ENCODE measurements at places on chromosomes 11 and 22.

DNA sequence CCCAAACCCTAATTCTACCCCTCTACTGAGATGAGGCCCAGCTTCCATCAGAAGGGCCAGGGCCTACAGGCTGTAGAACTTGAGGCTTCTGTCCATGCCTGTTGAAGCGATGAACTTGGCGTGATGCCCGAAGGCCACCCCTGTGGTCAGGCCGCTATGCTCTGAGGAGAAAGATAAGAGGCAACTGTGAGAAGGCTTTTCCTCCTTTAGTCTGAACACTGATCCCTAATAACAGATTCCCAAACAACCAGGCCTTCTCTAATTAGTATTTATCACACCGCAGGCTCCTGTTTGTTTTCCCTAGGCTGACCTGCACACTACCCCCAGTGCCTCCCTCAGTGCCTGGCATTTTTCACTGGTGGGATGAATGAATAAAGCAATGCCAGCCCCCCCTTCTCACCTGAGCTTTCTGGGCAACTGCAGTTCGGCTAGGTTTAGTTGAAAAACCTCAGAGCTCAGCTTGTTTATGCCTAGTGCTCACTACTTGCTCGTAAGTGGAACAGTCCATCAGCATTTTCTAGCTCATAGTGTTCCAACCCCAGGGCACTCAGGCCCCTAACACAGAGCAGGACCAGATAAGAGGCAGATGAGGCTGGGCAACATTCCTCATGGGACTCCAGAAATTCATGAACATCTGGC lies 15.2 kb downstream of the PRPF19 start:
- DNase-seq: no peak

- DNase-seq: peak; percentile 64
Measured at GRCh38 chr22:21947040-21948014, 5.3 kb downstream of the PPM1F start.

DNA sequence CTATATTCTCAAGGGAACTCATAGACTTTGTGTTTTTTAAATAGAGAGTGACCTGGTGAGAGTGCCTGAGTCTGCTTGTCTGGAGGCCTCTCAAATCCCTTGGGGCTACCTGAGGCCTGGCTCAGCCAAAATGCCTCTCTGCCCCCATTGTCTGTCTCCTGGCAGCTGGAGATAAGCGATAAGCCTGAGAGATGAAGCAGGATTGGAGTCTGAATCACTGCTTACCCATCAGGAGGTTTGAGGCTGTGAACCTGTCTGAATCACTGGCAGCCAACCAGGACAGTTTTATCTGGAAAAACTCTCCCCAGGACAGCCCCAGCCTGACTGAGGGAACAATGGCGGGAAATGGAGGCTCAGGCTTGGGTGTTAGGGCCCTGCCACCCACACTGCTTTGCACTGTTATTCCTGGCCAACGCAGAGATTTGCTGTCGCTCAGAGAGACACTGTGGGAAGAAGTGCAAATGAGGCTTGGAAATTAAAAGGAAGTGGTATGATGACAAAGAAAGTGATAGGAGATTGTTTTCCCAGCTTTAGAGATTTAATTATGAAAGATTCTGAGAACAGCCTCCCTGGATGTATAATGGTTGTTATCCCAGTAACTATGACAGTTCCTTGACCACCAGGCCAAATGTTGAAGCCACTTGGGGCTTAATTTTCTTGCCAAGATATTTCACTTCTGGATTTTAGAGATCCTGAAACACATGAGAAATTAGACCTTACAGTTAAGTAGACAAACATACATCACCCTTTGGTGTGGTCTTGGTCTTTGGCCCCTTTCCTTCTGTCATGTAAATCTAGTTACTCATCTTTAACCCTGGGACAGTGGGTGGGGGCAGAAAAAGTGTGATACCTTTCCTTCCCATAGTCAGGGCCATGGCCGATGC lies 102.1 kb downstream of the RASSF10 start:
- DNase-seq: no peak

DNA sequence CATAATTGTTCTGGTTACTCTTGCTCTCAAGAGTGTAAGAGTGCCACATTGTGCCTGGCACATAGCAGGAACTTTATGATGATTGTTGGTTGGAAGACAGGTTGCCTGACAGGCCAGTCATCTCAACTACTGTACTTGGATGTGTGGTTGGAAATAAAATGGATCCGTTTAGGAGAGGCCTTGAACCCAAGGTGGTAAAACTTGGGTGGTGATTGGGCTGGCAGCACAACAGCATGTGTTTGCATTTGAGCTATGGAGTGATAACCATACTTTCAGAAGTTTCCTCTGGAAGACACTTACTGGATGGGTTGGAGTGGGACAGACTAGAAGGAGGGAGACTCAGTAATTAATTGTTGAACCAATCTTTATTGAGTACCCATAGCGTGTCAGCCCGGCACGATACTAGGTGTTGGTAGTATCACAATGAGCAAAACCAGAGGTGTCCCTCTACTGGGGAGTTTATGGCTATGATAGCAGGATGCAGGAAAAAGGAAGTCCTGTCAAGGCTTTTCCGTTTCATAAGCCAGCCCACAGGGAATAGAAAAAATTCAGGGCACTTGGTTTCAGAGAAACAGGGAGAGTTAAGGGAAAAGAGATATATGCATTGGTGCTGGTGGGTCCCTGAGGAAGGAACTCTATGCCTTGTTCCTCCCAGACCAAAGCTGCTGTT lies 3.1 kb upstream of the TMEM109 start:
- no peak for DNase-seq

GRCh38 chr11:130516554-130517505 lies 68.4 kb downstream of the ADAMTS15 start:
- no peak for DNase-seq

DNA sequence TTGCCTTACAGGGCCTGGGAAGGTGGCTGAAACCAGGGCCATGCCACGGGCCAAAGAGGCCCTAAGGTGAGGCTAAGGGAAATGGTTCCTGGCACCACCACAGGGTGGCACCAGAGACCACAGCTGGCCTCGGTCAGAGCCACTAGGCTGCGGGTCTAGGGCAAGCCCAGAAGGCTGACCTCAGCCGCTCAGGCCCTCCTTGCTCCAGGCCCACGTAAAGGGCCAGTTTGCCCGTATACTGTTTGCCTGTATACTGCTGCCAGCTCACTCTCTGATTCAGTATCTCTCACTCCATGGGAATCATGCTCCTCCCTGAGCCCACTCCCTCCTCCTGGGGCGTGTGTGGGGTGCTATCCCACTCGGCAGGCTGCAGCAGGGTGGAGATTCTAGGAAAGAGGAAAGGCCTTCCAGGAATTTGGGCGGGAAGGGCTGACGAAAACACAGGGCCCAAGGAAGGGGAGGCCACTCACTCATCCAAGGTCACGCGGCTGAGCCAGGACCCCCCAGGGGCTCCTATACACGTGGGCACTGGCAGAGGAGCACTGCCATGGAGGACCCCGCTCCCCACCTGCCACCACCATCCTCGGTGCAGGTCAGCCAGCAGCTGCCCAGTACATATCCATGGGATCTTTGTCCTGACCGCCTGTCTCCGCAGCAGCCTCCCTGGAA lies 62.4 kb downstream of the NECTIN1 start:
- peak; percentile 92 for DNase-seq

DNA sequence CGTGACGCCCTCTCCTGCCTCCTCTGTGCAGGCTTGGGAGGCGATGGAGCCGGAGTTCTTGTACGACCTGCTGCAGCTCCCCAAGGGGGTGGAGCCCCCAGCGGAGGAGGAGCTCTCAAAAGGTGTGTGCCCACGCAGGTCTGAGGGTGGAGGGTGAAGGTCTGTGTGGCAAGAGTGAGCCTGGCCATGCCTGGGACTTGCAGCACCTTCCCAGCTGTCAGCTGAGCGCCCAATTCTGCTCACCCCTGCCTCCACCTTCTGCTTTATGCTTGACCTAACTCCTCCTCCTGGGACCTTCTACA lies 2.5 kb downstream of the PARVG start:
- peak; percentile 83 for DNase-seq

DNA sequence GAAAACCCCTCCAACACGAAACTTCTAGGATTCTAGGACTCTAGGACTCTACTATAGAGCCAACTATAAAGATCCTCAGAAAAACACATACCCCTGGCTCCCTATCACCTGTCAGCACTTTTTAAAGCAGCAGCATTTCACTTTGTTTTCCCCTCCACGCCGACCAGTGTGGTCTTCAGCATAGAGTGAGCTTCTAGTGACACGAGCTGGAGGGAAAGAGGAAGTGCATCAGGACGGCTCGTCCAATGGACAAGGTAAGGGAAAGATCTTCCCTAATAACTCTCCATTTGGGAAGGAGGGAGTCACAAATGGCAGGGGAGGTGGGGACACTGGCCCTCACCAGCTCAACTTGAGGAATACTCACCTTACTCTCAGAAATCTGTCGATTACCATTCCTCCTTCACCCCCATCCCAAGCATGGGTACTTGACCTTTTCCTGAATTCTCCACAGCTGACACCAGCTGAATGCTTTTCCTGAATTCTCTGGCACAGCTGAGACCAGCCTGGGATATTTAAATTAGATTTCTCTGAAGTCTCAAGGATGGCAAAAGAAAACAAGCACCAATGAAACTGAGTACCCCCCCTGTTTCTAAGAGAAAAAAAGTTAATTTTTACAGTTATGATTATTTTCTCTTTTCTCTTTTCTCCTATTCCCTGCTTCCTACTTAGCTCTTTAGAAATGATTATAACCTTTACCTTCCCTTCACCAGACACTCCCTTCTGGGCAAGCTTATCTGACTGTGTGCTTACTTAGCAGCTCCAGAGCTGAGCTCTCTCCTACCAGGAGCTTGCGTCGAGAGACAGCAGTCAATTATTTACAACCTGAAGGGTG lies 33.3 kb upstream of the NNMT start:
- no peak for DNase-seq

GRCh38 chr11:102610200-102610599 lies 14.9 kb downstream of the MMP20 start:
- DNase-seq: no peak

- DNase-seq: no peak
Measured at GRCh38 chr11:117002639-117003299, 95.5 kb downstream of the SIK3 start.

- DNase-seq: peak; percentile 87
Measured at GRCh38 chr11:64874308-64875240, 3.8 kb downstream of the EHD1 start.

- no peak for DNase-seq
Measured at GRCh38 chr11:70139785-70140410, 61.8 kb downstream of the ANO1 start.

DNA sequence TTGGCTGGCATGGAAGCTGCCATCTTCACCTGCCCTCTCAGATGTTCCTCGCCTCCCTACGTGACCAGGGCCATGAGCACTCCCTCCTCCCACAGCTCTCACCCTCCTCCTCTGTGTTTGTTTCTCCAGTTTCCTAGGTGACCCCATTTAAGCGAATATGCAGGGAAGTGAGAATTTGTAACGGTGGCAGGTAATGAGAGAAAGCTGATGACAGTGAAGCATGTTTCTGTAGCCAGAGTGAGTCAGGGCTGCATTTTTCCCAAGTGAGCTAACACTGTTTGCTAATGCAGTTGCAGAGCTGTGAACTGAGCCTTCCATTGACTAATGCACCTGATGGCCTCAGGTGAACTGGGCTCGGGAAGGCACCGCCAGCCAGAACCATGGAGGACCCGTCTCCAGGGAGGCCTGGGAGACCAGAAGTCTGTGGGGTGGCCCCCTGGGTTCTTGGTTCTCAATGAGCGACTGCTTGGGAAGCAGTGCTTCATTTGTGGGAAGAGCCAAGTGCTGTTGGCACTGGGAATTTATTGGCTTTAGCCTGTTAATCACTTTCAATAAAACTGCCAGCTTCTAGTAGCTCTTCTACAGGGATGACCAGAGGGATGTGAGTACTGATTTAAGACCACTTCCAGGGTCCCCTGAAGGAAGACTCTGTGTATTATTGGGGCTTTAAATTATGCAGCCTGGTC lies 64.5 kb downstream of the BARX2 start:
- no peak for DNase-seq

GRCh38 chr11:64241491-64242374 lies 838 bp downstream of the FKBP2 start:
- DNase-seq: no peak

DNA sequence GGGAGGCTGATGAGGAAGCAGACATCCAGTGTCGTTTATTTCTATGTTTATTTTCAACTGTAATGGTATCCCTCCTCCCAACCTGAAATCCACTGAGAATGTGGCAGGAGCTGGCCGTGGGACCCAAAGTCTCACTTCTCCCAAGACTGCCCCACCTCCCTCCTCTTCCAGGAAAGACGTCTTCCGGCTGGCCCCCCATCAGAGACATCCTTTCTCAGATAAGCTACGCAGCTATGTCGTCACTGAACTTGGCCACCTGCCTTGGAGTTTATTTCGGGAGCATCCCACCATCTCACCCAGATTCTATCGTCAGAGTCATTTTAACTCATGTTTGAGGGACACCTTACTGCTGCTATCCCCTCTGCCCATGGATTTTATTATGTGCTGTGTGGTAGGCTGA lies 13.9 kb downstream of the TMEM184B start:
- DNase-seq: no peak

GRCh38 chr11:124892146-124892545 lies 5.5 kb downstream of the ROBO4 start:
- DNase-seq: no peak

- no peak for DNase-seq
Measured at GRCh38 chr11:33907421-33907820, 15.5 kb upstream of the LMO2 start.

- DNase-seq: peak; percentile 63
Measured at GRCh38 chr22:20423906-20424551, 13.6 kb downstream of the SCARF2 start.

GRCh38 chr22:23574877-23575276 lies 5.2 kb downstream of the IGLL1 start:
- DNase-seq: peak; percentile 46

- DNase-seq: no peak
Measured at GRCh38 chr22:37054600-37055365, 3.2 kb downstream of the KCTD17 start.

DNA sequence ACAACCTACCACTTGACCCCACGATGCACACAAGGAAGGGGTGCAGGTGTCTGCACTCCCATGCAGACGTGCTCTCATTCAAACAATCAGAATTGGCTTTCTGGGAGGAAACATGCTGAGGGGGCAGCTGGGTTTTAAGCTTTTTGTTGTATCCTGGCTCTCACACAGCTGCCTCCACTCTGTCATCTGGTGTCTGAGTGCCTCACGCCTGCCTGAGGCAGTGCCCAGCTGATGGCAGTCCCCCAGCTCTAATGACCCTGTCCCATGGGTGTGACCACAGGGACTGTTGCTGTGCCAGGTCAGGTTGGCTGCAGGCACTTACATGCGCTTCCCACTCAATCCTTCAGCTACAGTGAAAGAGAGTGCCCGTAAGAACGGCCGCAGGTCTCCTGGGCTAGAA lies 53.7 kb downstream of the ARFGAP3 start:
- no peak for DNase-seq

GRCh38 chr11:67351275-67352005 lies 1.9 kb downstream of the POLD4 start:
- peak; percentile 90 for DNase-seq

- DNase-seq: no peak
Measured at GRCh38 chr11:134062265-134063123, 6.4 kb upstream of the JAM3 start.

DNA sequence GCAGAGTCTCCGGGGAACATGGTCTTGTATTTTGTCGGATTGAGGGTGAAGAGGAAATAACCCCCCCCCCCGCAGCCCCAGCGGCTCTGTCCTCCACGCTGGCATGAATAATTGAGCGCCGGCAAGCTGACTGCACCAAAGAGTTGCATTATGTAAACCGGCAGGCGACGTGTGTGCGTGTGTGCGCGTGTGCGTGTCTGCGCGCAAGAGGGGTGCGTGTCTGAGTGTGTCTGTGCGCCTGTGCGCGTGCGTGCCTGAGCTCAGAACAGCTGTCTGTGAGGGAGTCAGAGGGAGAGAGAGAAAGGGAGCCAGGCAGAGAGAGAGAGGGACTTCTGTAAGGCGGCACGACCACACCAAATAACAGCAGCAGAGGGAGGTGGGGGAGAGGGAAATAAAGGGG lies 94.4 kb downstream of the SCN3B start:
- no peak for DNase-seq

Data from spleen (tissue), 13 donors.